ENCODE measurements at places on chromosomes 13 and 19.

- no peak for DNase-seq
These were observed 14.0 kb downstream of the ZNF260 start for GRCh38 chr19:36514012-36514612.

DNA sequence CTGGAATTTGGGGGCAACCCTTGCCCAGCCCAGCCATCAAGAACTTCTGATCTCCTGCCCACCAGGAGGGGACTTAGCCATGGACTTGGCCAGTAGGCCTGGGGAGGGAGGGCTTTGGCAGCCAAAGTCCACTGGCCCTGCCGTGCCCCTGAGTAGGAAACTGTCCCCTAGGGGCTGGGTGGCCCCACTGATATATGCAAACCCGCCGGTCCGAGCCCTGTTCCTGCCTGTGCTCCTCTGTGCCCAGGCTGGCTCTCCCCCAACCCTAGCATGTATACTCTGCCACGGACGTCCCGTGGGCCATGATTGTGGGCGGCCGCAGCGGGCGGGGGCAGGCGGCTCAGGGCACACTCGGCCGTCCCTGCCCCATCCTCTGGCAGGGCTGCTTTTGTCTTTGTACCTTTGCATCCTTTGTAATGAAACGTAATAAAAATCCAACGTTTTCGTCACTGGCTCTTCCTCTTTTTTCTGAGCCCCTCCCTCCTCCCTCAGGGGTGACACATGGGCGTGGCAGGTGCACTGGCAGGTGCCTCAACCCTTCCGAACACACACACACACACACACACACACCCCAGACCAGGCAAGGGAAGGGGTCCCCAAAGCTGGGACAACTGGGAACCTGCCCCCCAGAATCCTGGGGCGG lies 9.1 kb downstream of the COMP start:
- DNase-seq, result no peak

DNA sequence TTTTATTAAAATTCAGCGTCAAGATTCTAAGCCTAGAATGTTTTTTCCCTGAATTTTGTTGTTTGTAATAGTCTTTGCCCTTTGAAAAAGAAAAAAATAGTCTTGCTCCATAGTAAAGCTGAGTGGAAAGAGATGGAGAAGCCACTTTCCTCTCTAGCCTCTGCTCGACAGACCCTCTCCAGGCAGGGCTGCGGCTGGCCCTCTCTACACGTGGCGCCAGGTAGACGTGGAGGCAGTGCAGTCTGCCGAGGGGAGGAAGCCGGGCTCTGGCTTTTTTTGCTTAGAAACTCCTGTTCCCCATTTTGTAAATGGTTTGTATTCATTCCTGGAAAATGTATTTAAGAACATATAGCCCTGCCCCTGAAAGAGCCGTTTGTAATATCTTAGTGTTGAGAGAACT lies 35.3 kb downstream of the MPHOSPH8 start:
- DNase-seq, result no peak

- DNase-seq, result no peak
These were observed 288.5 kb downstream of the NALCN start for GRCh38 chr13:101127741-101128353.

DNA sequence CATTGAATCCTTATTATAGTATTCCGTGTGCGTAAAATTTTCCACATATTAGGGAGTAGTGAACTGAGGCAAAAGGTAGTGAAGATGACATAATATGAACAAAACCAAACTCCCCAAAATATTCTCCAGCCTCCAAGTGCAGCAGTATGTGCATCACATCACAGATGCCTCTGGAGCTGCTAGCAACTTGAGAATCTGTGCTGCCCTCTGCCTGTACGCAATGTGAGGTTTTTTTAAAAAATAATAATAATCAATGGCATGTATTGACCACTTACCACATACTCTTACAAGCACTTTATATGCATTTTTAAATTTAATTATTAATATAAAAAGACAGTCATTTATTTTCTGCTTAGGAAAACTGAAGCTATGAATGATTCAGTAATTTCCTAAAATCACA lies 583.0 kb upstream of the SPRY2 start:
- no peak for DNase-seq

DNA sequence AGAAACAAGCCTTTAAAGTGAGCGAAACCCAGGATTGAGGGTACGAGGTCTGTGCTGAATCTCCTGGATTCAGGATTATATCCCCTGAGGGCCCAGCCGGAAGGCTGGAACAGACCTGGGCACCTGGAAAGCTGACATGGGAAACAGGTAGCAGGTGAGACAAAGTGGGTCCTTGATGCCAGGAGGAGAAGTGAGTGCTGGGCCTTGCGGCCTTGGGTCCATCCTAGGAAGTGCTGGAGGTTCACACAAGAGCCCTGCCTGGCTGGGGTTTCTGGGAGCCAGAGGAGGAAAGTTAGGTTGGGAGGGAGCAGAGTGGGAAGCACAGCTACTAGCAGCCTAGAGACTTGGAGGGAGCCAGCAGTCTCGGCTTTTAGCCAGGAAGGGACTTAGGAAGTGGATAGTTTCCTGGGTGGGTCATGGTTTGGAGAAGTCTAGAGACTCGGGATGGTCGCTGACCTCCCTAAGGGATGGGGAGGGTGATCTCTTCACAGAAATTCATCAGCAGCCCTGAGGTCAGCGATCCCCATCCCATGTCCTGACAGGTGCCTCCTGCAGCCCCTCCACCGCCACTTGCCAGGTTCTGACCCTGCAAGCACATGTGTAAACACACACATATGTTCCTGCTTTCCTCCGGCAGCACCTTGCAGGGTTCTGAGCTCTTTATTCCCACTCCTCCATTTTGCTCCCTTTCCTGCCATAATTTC lies 29.4 kb upstream of the ZNF492 start:
- no peak for DNase-seq

DNA sequence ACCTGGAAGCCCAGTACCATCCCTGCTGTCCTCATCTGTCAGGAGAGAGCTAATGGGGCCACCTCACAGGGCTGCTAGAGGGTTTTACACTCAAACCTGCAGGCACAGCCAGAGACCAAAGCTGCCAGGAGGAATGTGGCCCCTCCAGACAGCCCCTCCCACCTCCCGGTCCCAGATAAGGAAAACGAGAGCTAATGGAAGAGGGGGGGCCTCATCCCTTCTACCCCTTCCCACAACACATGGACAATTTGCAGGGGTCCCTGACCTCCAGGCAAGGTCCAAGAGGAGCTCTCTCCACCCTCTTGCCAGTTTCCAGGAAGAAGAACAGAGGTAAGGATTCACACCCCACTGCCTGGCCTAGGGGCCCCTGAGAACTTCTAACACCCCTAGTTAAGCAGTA lies 1.6 kb upstream of the PEPD start:
- no peak for DNase-seq

DNA sequence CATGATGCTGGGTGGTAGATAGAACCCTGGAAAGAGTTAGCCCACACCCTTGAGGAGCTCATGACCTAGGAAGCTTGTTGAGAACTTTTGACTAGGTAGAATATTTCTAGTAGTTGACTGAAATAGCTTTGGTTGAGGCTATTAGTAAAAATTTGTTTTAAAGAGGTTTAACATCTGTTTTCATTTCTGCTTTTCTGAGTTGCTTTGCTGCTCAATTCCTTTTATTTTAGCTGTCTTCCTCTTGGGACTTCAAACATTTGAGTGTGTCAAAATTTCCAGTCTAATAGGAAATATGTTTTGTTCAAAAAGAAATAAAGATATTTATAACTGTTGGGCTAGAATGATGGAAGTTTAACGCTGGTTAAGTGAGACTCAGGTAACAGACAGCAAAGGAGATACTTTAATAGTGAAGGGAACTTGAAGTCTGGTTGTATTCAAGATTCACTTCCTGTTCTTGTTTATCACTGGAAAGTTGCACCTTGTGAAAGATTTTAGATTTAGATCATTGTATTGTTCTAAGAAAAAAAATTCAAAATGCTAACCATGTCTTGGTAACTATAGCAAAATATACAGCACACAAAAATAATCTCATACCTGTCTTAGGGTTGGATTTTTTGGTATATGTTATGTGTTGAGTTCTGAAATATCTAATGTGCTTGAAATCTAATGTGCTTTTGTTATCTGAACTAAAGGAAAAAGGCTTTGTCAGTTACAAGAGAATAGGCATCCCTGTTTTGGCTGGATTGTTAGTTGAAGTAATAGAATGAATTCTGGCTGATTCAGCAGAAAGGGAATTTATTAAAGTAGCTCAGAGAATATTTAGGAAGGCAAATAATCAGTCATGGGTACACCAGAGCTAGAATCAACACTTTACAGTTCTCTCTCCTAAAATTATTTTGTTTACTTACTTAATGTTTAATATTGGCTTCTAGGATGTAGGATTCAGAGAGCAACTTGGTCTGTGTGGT lies 24.4 kb upstream of the GPR18 start:
- no peak for DNase-seq

GRCh38 chr13:94558716-94559115 lies 37.2 kb downstream of the TGDS start:
- DNase-seq, result no peak

DNA sequence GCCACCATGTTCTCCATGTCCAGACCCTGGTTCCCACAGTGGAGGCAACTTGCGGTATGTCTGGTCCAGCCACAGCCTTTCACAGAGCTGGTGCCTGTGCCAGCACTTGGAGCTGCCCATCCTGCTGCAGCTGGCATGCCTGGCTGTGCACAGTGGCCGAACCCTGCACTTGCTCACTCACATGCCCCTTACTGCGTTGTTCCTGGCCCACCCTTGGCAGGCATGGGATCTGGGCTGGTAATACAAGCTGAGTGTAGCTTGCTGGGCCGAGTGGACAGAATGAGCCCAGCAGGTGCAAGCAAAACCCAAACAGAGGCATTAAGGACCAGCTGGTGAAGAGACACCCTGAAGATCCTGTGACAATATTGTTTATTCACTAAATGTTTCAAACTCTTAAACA lies 583.9 kb upstream of the SLITRK6 start:
- no peak for DNase-seq

GRCh38 chr19:3463714-3464586 lies 16.4 kb downstream of the SMIM24 start:
- no peak for DNase-seq

GRCh38 chr19:3606690-3607289 lies at the start of gene TBXA2R:
Gene TBXA2R (minus strand): TSS chr19:3606875. CDS start chr19:3600634, 6,241 bp downstream.
- DNase-seq, result no peak

- no peak for DNase-seq
These were observed 12.2 kb downstream of the TMEM160 start for GRCh38 chr19:47036097-47036651.

- DNase-seq, result no peak
These were observed 87.0 kb upstream of the TRPC4 start for GRCh38 chr13:37956536-37956935.

DNA sequence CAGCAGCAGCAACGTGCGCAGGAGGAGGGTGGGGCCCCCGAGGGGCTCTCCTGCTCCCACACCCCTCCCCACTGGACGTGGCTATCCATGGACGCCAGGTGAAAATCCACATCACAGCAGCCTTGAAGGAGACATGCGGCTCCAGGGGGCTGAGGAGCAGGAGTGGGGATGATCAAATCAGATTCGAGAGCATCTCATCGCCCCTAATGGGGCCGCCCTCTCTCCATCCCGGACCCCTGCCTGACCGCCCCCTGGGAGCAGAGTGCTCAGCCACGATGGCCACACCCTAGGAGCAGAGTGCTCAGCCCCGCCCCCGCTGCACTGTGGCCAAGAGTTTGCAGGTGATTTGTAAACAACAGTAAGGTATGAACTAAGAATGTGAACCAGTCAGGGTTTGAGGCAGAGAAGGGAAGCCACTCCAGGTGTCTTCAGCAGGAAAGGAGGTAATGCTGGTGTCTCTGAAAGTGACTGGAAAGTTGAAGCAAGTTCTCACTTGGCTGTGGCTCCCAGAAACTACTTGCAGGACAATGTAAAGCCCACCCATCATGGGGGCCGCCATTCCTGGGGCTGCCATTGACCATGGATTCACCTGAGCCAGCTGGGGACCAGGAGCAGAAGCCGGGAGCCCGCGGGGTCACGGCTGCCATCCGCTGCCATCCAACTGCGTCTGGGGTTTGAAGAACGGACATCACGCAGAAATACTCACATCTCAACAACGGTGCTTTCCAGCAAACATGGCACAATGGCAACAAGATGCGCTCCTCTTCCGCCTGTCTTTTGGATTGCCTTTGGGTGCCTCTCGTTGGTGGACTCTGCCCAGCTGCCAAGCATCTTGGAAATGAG lies 71.8 kb downstream of the SPACA7 start:
- no peak for DNase-seq

DNA sequence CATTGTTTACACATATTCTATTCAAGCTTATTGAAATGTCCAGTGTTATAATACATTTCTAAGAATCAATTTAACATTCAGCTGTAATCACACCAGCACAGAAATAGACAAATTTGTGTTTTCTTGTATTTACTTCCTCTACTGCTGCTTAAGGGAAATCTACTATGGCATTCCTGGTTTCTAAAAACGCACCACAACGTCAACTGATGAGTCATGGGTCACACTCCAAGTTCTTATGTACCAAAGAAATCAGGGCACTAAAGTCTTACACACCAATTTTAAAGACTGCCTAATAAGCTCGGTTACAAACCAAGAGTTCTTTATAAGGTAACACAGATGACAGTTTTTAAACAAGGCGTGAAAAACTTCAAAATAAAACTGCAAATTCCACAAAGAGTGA lies 13.2 kb downstream of the LNX2 start:
- peak; percentile 42 for DNase-seq

GRCh38 chr13:101211261-101211660 lies 205.0 kb downstream of the NALCN start:
- DNase-seq, result no peak

- DNase-seq, result no peak
These were observed 91.2 kb downstream of the GGACT start for GRCh38 chr13:100497389-100497788.

- no peak for DNase-seq
These were observed 227.4 kb downstream of the TUBA3C start for GRCh38 chr13:18954254-18954653.

- no peak for DNase-seq
These were observed at the start of gene SPACA4 for GRCh38 chr19:48606463-48607358. Gene SPACA4 (plus strand): TSS chr19:48606742. CDS start chr19:48606979, 237 bp downstream.

DNA sequence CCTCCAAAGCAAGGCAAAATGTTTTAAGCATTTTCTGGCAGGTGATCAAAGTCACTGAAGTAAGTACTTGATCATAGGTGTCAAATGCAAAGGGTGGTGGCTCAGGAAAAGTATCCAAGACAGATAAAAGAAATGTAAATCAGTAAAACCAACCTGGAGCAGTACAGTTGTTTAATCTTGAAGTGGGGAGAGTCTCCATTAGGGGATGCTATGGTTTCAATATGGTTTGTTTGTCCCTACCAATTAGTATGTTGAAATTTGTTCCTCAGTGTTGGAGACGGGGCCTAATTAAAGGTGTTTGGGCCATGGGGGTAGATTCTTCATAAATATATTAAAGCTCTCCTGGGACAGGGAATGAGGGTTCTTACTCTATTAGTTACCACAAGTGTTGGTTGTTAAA lies 1781.7 kb upstream of the PRR20A start:
- DNase-seq, result no peak

GRCh38 chr13:70622796-70623195 lies 514.5 kb upstream of the KLHL1 start:
- DNase-seq, result no peak

- no peak for DNase-seq
These were observed 523 bp upstream of the KRI1 start for GRCh38 chr19:10566408-10566657.

Data from GM04503 (cell line).